ENCODE measurements at places on chromosomes 13 and 19.

DNA sequence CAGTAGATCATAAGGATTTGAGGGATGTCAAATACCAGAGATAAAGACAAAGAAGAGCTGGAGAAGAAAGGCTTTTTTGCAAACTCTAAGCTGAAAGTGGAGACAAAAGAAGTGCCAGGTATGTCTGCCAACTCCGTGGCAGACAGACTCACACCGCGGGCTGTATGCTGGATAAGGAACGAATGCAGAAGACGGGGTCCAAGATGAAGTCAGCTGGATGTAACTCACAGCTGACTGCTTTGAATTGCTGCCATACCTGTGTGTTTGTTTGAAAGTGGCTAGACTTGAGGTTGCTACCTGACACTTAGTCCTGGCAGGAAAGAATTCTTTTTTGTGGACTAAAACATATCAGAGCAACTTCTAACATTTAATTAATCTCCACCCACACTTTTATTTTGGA, 398.8 kb downstream of the DLEU7 start:
- DNase-seq, result no peak

DNA sequence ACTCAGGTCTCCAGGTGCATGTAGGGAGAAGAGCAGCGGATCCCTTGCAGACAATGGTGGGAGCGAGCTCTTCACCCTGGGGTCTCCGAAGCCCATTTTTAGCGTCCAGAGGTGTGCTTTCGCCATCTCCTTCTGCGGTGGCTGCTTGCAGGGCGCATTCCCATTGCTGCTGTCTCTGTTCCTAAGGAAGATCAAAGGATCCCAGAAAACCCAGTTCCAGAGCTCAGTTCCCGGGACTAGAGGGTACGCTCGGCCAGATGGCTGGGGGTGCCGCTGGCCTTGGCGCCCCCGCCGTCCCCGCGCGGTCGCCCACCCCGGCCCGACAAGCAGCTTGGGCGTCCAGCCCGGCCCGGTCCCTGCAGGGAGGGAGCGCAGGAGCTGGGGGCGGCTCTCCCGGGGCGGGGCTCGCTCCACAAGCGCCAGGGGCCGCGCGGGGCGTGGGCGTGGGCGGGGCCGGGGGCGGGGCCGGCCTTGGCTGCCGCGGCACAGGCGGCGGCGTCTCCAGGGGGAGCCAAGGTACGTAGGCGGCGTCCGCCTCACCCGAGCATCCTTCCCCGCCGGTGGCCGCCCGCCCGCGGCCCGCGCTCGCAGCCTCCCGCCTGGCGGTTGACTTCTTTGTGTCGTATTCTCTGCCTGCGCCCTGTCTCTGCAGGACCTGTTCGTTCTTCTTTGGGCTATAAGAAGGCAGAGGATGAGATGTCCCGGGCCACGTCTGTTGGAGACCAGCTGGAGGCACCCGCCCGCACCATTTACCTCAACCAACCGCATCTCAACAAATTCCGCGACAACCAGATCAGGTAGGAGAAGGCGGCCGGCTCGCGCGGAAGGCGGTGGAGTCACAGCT, 96.8 kb downstream of the ATP8A2 start:
- no peak for DNase-seq

- no peak for DNase-seq
Observed at GRCh38 chr13:100484702-100485101, 103.9 kb downstream of the GGACT start.

GRCh38 chr13:104993708-104994107, 1541.8 kb downstream of the EFNB2 start:
- DNase-seq, result no peak

DNA sequence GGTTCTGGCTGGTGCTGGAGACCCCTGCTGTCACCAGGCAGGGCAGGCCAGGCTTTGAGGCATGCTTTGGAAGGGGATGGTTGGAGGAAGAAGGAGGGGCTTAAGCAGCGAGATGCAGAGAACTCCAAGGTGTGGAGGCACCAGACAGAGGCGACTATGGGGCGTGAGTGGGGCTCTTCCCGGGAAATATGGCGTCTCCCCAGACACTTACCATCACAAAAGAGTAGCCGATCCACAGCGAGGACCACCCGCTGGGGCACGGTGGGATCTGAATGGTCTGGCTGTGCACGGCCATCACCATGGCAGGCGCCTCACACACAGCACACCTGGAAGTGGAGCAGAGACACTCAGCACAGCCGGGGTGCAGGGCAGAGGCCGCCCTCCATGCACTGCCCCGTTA, 151.9 kb downstream of the COL4A1 start:
- no peak for DNase-seq

GRCh38 chr13:29593605-29594297, 1.7 kb downstream of the SLC7A1 start:
- DNase-seq, result no peak

DNA sequence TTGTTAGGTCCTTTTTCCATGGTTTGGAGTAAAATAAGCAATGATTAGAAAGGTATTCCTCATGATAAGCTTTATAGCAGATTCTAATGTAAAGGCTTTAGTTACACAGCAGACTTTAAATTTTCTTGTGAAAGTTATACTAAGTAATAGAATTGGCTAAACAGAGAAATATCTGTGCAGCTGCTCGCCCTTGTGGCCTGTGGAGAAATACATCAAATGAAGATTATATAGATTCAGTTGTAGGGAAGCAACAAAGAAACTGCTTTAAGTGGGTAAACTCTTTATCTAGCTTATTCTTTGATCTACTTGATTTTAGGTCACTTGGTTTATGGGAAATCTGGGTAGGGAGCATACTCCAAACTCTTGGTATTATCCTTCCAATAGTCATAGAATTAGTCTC, 1269.7 kb upstream of the SPRY2 start:
- no peak for DNase-seq

GRCh38 chr13:110462091-110462490, 99.4 kb downstream of the RAB20 start:
- no peak for DNase-seq

GRCh38 chr19:16061943-16062342, 14.4 kb upstream of the TPM4 start:
- DNase-seq, result no peak

DNA sequence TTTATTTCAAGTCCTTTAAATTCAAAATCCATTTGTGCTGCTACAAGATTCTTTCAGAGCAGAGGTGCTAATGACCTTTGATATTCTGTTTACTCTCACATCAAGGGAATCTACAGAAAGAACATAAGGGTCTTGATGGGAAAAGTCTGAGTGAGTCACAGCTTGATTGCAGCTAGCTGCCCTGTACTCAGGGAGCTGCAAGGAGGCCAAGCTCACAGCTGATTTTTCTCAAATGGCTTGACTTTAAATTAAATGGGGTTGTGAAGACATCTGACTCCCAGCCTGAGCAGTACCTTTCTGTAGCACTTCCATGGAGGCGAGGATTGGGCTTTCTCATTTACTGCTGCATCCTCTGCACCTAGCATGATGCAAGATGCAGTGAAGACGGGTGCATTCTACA, 62.5 kb downstream of the RAP2A start:
- no peak for DNase-seq

- DNase-seq, result no peak
Observed at GRCh38 chr19:18100710-18101109, 3.1 kb downstream of the MAST3 start.

DNA sequence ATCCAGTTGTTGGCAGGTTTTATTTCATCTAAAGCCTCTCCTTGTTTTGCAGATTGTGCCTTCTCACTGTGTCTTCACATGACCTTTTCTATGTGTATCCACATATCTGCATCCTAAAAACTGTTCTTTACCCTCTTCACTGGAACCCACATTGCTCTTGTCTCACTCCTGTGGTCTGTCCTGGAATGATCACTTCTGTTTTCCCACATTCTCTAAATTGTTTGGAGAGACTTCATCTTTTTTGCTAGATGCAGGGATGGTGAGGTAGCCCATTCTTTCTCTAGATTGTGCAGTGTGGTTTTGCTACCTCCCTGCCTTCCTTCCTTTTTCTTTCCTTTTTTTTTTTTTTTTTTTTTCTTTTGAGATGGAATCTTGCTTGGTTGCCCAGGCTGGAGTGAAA, 608.6 kb upstream of the MIR17HG start:
- DNase-seq, result no peak
